NCI-H748 treated with DMSO at 0.1 percent for 48 hours (cell line): ENCODE measurements at places on chromosomes 11 and 22.

DNA sequence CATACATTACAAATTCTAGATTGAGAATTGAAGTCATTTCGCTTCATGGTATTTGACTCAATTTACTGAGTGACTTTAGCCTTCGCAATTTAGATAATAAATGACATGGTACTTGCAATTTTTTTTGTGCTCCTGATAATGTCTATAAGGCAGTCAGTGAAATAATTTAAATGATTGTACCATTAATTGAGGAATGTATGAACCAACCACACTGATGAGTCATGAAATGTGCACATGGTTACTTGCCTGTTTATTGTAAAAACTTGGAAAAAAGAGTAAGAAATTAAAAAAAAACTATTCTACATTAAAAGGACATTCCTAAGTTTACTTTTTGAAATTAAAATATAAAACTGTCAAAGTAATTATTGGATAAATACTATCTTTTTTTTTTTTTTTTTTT lies 43.3 kb downstream of the DNAJC24 start:
- no peak for DNase-seq

- DNase-seq: no peak
Observed at GRCh38 chr11:64967375-64967774, 4.5 kb downstream of the MAJIN start.

GRCh38 chr11:47101406-47101805 lies 75.3 kb downstream of the ARFGAP2 start:
- DNase-seq: no peak

- DNase-seq: no peak
Observed at GRCh38 chr11:114816791-114817190, 138.5 kb downstream of the NXPE2 start.

DNA sequence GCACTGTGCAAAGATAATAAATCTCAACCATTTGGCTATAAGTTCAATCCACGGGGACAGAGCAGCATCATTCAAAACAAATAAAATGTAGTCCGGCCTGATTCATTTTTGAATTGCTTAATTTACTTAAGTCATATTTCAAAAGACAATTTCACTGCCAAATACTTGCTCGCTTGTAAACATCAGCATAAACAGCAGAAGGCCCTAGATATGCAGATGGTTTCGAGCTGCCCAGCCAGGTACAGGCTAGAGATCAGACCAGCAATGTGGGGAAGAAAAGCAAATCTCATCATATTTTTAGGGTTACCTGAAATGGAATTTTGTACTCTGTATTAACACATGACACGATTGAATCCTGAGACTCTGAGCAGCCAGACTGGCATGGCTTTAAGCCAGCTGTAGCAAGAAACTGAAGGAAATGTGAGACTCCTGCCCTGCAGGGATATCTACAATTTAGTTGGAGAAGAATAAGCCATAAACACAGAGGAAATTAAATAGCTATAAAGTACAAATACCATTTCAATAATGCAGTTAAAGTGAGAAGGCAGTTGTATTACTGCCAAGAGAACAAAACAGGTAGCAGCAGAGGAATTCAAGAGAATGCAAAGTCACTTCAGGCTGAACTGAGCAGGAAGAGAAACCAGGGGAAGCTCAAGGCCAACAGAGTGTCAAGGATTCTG lies 440.3 kb downstream of the ETS1 start:
- DNase-seq: no peak
